Thoracic aorta (tissue), 2 donors: ENCODE measurements at places on chromosomes 2 and 18. TPM values are rescaled to one million over a fixed set of nuclear protein-coding genes. Genes with fewer than 3 reads are reported as not detected.

Gene DSG1
- total RNA-seq, result 1.1 TPM

Gene SERPINB3
- total RNA-seq, result not detected

Gene ANKRD44
- 57.8 TPM for total RNA-seq

DNA sequence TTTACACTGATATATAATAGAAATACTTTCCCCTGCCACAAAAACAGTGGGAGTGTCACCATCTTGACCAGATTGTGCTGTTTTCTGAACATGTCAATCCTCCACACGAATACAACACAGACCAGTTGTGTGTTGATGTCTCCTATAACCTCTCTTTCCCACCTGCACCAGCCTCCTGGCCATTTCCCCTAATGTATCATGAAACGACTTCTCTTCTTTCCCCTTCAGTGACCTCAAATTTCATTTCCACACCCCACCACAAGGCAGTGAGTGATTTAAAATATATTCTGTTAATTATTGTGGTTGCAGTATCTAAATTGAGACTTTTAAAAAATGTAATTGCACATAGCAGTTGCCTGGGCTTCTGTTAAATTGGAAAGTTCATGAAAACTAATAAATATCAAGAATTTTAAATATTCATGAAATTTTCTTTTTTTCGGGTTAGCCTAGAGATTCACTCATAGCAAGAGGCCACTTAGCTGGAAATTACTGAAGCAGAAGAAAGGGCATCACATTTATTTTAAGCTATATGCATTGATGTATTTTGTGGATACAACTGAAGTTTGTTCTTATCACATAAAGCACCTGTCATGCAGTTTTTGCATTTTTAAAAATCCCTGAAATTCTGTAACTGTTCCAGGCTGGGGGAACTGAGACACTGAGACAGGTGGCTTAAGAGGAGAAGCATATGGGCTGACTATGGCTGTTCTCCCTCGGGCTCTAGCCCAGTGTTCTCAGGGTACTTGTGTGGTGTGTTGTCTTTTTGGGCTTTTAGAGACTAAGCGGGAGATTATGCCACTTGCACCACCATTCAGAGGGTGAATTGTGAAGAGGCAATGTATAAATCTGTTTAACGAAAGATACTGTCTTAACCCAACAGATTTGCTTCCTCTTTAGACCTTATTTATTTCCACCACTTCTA is 15.9 kb downstream of the FAM171B start:
- DNase-seq, result no peak

DNA sequence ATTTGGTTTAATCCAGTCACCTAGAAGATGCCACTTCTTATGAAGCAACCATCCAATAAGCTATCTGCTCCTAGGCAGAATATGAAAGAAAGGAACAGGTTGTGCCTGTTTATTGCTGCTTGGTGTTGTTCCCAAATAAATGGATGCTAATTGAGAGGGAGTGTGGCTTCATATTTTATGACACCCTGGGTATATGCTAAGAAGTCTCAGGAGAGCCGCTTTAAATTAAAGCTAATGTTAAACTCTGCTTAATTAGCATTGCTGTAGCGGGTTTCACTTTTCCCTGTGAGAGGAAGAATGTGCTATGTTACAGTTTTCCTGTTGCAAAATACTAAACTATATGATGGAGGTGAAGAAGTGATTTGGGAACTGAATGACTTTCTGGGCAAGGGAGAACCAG is 48.7 kb upstream of the TANK start:
- DNase-seq, result no peak

- DNase-seq, result no peak
These were observed 184.8 kb upstream of the SOX11 start for GRCh38 chr2:5507367-5507766.

GRCh38 chr18:13620818-13621445 is 105.4 kb downstream of the FAM210A start:
- DNase-seq, result no peak

DNA sequence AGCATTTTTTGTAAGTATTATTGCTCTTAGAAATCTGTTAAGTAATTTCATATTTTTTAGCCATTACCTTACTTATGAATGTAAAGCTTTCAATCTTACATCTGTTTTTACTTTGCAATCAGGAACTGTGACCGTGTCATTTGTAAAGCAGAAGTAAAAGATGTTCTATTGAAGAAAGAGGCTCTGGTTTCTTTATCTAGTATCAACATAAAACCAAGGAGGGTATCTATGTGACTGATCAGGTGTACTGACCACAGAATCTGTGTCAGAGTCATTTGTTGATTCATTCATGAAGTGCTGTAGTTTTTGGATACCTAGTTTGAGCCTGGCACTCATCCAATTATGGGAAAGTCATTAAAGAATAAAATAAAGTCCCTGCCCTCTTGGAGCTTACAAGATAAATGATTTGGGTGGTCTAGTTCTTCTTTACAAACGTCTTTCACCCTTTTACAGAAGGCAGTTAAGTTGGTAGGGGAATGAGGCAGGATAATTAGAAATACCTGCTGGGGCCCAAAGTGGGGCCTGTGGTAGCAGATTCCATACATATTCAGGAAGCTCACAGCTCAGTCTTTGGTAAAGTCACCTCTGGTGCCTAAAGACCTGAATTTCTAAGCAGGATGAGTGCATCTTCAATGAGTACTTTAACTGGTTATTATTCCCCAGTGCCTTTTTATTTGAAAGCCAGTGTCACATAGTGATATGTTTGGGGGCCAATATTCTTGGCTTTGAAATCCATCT is 260.6 kb upstream of the NT5C1B start:
- no peak for DNase-seq

GRCh38 chr2:97720746-97721145 is 7.4 kb downstream of the ZAP70 start:
- DNase-seq, result no peak

- no peak for DNase-seq
These were observed 173.2 kb upstream of the HDAC4 start for GRCh38 chr2:239574054-239574433.

DNA sequence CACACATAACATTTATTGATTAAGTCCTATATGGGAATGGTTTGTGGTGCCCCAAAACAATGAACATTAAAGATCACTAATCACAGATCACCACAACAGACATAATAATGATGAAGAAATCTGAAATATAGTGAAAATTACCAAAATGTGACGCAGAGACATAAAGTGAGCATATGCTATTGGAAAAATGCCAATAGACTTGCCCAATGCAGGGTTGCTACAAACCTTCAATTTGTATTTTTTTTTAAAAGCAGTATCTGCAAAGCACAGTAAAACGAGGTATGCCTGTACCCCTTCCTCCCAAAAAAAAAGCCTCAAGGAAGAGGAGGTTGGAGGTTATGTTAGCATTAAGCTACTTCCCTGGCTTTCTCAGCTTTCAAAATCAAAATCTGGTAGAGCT is 131.1 kb downstream of the RBMS1 start:
- no peak for DNase-seq

- no peak for DNase-seq
These were observed 21.6 kb upstream of the SULT1C2 start for GRCh38 chr2:108267101-108267500.

DNA sequence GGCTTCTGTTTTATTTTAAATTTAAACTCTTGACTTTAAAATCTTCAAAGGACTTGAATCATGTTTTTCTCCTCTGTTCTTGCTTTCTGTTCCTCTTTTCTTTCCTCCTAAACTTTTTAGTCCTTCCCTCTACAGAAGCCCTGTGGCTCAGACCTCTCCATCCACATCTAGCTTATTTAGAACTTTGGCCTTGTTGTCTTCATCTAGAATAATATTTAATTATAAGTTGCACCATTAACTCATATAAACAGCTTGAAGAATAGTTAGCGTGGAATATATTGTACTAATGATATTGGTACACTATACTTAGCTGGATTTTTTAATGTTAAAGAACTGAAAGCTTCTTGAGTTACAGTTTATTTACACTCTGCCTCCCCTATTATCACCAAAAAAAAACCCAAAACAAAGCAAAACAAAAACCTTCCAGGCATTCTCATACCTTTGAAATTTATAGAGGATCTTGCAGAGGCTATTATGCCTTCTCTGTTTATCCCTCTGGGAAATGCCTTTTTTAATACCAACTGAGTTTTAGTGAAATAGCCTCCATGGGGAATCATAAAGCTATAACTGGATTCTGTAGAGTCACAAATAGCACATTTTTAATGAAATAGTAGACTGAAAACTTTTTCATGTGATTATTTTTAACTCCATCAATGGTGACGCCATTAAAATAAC is 9.2 kb upstream of the CCDC141 start:
- no peak for DNase-seq

DNA sequence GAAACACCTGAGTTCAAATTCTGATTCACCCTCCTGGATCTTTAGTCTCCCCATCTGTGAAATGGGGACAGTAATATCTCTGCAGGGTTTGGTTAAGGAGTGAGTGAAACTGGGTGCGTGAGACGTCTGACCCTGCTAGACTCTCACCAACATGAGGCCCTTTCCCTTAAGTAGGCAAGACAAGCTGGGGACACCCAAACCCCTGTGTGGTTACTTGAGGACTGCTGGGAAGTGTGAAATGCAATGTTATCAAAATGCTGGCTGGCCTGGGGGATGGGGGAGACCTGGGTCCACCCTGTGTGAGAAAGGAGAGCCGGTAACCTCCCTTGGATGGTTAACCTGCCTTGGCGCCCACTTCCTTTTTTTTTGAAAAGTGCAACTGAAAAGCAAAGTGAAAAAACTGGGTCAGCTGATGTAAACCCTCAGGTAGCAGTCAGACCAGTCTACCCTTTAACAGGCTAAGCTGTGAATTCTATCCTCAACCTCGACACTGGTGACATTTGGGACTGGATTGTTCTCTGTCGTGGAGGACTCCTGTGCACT is 82.3 kb downstream of the INPP5D start:
- no peak for DNase-seq
